ENCODE measurements at places on chromosomes 4 and X.

DNA sequence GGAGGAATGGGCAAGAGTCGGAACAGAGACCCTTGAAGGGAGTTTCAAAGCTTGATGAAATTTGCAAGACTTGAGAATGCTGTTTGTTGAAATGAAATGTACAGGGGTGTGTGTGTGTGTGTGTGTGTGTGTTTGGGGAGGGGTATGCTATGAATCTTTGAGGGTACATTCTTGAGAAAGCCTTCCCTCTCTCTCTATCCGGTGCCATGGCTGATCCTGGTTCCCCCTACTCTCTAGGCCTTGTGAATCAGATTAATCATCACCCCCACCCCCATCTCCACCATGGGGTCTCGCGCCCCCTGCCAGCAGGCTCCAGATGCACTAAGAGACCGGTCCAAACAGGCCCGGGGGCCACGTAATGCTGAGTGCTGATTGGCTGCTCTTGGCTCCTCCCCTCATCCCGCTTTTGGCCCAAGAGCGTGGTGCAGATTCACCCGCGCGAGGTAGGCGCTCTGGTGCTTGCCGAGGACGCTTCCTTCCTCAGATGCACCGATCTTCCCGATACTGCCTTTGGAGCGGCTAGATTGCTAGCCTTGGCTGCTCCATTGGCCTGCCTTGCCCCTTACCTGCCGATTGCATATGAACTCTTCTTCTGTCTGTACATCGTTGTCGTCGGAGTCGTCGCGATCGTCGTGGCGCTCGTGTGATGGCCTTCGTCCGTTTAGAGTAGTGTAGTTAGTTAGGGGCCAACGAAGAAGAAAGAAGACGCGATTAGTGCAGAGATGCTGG, at the start of gene HTR2C:
Gene HTR2C, plus strand, starts transcription at position 441 of the 729 bp plus-strand sequence. CDS start 142,851 bp downstream, outside the sequence.
- DNase-seq, result no peak

- DNase-seq, result no peak
These were observed 430.6 kb downstream of the DTHD1 start for GRCh38 chr4:36712013-36712412.

DNA sequence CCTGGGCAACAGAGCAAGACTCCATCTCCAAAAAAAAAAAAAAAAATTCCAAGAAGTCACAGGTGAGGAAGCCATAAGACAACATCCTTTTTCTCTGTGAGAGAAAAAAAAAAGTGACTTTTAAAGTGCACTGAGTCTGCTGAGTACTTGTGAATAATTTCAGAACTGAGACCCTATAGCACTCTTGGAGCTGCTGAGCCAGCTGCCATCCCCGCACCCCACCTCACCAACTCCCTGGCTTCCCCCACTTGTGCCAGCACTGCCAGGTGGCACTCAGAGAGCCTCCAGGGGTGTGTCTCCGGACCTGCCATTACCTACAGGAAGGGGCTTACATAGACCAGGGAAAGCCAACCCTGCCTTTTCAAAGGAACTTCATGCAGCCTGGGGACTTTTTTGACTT, 39.2 kb upstream of the HS3ST1 start:
- DNase-seq, result no peak

DNA sequence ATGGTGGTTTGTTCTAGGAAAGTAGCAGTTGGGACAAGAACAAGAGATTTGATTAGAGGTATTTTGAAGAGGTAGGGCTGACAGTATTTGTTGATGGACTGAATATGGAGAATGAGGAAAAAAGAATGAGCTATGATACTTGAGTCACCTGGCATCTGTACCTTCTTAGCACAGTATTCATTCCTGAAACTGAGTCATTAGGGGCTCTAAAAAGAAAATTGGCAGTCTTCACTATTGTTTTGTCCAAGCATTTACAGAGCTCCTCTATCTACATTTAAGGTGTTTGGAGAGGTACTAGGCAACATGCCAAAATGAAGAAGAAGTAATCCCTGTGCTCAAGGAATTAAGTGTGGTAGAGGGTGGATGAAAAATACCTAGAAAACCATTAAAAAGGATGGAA, 165.8 kb downstream of the SHROOM4 start:
- DNase-seq, result no peak

DNA sequence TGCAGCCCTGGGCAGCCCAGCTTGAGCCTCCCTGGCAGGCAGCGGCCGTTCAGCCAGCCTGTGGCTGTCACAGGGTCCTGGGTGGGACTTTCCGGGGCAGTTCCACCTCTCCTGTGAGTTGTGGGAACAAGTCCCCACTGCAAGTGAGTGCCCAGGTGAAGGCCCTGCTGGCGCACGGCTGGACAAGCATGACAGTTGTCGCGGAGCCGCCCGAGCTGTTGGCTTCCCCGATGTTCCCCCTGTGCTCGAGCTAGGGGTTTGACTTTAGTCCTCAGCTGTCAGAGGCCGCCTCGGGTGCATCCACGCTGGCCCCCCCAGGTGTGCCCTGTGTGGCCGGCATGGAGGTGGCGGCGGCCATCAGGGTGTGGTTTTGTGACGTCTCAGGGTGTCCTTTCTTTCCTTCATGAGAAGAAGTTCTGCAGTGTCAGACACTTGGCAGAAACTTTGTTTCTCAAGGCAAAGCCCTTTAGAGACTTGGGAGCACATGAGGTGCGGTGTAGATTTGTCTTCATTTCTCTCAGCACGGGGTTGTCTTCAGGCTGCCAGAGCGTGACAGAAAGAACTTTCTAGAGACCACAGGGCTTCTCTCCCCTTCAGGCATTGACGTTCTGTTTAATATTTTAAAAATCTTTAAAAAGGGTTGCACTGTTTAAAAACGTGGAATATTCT, 69.4 kb upstream of the HGFAC start:
- no peak for DNase-seq

GRCh38 chr4:41177016-41177415, 37.3 kb downstream of the APBB2 start:
- DNase-seq, result no peak

DNA sequence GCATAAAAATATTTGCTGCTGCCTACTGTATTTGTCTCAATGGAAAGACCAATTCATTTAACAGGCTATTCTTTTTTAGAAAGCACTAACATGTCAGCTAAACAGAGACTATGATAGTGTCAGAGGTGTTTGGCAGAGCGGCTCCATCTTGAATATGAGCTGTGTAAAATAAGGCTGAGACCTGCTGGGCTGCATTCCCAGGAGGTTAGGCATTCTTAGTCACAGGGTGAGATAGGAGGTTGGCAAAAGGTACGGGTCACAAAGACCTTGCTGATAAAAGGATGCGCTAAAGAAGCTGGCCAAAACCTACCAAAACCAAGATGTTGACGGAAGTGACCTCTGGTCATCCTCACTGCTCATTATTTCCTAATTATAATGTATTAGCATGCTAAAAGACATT, 41.8 kb downstream of the NPY5R start:
- no peak for DNase-seq
